ENCODE measurements at places on chromosomes 2 and 18.

GRCh38 chr2:104572834-104573233 is 281.1 kb upstream of the POU3F3 start:
- no peak for DNase-seq

- no peak for DNase-seq
Measured at GRCh38 chr18:59993560-59993959, 93.8 kb downstream of the PMAIP1 start.

DNA sequence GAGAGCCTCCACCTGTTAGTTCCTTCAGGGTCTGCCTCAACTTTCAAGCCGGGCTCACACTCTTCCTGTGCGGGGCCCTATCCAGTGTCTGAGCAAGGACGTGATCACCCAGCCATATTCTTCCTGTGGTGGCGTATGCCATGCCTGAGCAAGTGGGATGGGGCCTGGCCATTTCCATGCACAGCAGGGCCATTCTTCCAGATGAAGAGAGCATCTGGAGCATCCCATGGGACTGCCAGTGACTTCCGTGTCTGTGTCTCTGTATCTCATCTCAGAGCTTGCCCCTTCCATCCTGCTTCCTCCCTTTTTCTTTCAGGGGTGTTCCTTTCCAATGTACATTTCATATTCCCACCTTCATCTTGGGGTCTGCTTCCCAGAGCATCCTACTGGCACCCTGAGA is 20.2 kb downstream of the SCG2 start:
- no peak for DNase-seq

- DNase-seq, result no peak
Measured at GRCh38 chr2:159124931-159125467, 156.6 kb downstream of the TANC1 start.
